ENCODE measurements at places on chromosomes 12 and 14. TPM values are rescaled to one million over a fixed set of nuclear protein-coding genes. Genes with fewer than 3 reads are reported as not detected.

Gene CCDC196
- not detected for total RNA-seq

Gene AMDHD1
- 0.13 TPM for total RNA-seq

Gene BIN2
- not detected for total RNA-seq

Gene TAS2R9
- not detected for total RNA-seq

Gene KLRB1
- not detected for total RNA-seq

Gene ASIC1
- total RNA-seq = 14.3 TPM

Gene KLRK1
- 0.08 TPM for total RNA-seq

Gene P2RX7
- not detected for total RNA-seq

Gene LRRC9
- total RNA-seq = not detected

Gene DTX1
- 0.39 TPM for total RNA-seq

Gene TAS2R30
- 0.78 TPM for total RNA-seq

Gene MSI1
- 0.78 TPM for total RNA-seq

Gene RPGRIP1
- under 0.01 TPM for total RNA-seq

Gene CCDC175
- total RNA-seq = not detected

Gene KRT72
- not detected for total RNA-seq

Gene DHRS2
- total RNA-seq = not detected

Gene ZBTB42
- total RNA-seq = 1.5 TPM

Gene KRT2
- not detected for total RNA-seq

Gene GNG2
- total RNA-seq = 93.2 TPM

Gene PAX9
- total RNA-seq = not detected

Gene KLRG1
- total RNA-seq = 1.4 TPM

Gene ADCY4
- 0.88 TPM for total RNA-seq

Gene WSCD2
- total RNA-seq = not detected

Gene CLEC2A
- total RNA-seq = not detected

Gene RTL1
- not detected for total RNA-seq

Gene SLCO1A2
- total RNA-seq = not detected

Gene LBHD2
- not detected for total RNA-seq

Gene CYP27B1
- total RNA-seq = 0.26 TPM

Gene VSIG10
- total RNA-seq = 10.1 TPM

Gene DEGS2
- not detected for total RNA-seq

Gene COL2A1
- 0.56 TPM for total RNA-seq

Gene TCHP
- total RNA-seq = 7.5 TPM

Gene AKAP6
- total RNA-seq = 0.39 TPM

Gene FSCB
- not detected for total RNA-seq

Gene PTHLH
- total RNA-seq = 2.3 TPM

Gene RD3L
- not detected for total RNA-seq

Gene PTMS
- total RNA-seq = 234 TPM

Measured in epithelial cell of alveolus of lung (primary cell).